ENCODE measurements at places on chromosomes 6 and 20.

DNA sequence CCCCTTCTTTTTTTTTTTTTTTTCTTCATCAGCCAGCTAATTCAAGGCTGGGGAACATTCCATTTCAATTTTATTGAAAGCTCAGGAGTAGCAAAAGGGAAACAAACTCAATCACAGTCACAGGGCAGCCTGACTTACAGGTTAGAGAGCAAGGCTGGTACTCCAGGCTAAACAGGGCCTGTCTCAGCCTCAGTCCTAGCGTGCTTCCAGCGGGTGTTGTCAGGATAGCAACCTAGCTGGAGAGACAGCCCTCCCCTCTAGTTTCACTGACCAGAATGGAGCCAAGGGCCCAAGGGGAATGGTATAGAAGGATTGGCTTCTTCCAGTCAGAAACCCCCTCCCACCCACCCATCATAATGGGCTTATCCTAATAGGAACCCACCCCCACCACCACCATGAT lies 132.9 kb downstream of the PXDC1 start:
- no peak for DNase-seq

DNA sequence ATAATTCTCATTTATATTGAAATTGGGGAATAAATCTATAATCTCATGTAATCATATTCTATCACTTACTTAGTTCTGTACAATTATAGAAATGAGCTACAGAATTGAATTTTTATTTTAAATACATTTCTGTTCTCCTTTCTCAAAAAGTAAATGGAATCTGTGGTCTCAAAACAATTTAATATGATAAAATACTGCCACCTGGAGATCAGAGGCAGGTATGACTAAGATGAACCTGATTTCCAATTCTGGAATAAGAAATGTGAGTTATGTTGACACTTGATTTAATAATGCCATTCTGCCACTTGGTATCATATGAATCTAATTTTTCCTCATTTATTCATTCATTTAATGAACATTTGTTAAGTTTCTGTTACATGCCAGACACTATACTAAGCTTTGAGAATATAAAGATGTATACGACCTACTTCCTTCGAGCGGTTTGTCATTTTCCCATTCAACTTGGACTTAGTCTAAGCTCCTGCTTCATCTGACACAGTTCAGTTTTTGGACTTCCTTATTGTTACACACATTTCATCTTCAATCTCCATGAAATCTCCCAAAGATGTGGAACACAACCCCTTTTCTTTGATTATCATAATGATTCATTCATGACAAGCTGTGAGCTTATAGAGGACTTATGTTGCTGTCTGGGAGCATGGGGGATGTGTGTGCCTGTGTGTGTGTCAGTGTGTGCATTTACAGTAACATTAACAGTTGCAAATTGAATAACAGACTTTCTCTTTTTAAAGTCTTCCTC lies 7.5 kb upstream of the CCDC28A start:
- no peak for DNase-seq

DNA sequence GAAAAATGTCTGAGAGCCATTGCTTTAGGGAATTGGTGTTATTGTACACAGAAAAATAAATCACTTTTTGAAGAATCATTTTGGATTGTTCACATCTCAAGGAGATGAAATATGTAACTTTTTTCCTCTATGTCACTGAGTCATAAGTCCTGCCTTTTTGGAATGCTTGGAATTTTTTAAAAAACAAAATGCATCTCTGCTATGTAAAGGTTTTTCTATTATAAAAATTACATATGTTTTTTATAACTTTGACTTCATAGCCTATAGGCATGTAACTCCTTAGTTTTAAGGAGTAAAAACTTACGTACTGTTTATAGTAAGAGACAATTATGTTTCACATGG lies 8.7 kb downstream of the RNF144B start:
- DNase-seq, result no peak

GRCh38 chr6:25930532-25931410 lies at the start of gene SLC17A2:
Gene SLC17A2, minus strand, starts transcription at chr6:25930691. Its CDS starts 4,895 bp downstream, at chr6:25925796.
- no peak for DNase-seq

DNA sequence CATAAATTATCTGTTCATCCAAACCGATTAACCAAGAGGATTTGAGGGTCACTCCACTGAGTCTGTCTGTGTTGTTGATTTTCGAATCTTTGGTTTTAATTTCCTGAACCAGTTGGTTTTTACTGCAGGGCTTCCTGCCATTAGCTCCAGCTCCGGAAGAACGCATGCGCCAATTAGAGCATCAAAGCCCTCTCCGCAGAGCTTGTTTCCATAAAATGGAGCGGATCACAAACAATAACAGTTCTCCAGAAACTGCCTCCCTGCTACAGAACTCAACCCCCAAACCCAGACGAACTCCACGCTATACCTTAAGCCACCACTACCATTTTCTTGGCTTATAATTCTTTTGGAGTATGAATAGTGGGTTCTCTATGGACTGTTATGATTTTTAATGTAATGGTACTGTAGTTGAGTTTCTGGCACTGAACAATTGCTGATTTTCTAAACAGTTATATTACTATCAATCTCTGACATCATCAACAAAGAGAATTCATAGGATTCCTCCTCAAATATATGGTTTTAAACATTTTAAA lies 13.8 kb downstream of the TFAP2A start:
- DNase-seq, result no peak

DNA sequence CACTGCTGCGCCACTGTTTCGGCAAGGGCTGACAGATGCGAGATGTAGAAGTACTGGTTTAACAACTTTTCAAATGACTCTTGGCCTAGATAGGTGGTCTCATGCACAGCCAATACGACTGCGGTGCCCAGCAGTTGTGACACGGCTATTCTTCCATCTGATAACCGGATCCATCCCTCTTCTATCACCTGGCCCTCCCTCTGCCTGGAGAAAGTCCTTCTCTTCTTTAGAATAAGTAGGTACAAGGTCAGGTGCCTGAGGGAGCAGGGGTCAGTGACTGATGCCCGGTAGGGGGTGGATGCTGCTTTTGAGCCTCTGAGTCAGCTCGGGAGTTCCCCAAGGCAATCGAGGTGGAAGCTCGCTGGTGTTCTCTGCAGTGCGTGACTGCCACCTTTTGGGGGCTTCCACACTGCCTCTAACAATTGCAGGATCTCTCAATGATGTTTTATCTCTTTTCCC lies 166.8 kb upstream of the GRIK2 start:
- no peak for DNase-seq

GRCh38 chr20:32560989-32561830 lies 23.9 kb downstream of the NOL4L start:
- DNase-seq, result no peak

DNA sequence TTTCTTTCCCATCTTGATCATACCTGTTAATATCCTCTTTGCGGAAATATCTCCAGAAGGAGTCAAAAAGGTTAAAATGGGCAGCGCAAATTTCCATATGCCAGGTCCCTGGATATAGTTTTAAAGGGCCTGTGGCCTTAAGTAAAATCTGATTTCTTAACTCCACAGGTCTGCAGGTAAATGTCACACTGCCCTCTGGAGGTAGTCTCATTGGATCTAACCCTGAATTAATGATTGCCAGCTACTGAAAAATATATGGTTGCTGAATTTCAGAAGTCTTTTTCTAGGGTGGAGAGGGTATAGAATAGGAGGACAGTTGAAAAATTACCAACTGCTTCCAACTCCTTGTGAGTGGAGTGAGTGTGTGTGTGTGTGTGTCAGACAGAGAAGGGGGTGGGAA lies 8.5 kb downstream of the MOXD1 start:
- no peak for DNase-seq

DNA sequence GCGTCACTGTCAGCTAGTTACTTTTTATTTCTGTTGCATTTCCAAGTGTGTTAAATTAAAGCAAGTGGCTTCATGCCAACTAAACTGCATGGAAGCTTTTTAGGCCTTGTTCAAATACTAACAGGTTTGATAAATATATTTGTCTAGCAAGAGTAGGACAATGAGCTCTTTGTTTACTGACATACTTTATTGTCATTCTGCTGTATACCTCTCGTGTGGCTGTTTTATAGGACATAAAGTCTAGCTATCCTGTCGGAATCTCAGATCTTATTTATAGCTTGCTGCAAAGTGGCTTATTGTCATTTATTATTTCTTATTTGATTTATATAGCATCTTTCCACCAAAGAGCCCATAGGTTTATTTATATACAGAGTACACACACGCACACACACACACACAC lies 711.1 kb downstream of the KIF16B start:
- DNase-seq, result no peak

- DNase-seq, result no peak
These were observed 313.4 kb upstream of the MOCS1 start for GRCh38 chr6:40247516-40248115.

GRCh38 chr6:90097356-90097755 lies 199.3 kb downstream of the BACH2 start:
- DNase-seq, result no peak

DNA sequence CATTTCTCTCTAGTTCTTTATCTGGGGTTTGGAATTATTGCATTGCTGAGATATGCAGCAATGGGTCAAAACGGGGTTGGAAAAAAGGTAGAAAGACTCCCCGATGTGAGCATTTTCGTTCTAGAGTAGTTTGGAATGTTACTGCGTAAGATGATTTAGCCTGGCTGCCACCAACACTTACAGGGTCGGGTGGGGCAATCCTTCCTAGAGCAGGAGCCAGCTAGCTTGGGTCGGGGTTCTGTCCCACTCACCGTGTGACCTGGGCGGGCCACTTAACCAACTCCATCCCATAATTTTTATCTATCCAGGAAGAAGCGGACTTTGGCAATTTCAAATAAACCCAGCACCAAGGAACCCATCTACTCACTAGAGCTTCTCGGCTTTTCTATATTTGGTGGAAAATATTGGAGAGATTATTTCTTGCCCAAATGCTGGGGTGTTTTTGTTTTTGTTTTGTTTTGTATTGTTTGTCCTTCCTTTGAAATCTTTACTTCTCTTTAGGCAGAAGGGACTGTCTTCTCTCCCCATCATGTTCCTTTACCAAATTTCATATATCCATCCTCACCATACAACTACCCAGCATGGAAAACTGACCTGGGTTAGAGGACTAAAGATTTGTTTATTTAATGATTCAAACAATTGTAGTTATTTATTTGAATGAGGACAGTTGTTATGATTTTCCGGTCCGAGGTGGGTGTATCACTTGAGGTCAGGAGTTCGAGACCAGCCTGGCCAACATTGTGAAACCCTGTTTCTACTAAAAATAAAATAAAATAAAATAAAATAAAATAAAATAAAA lies 72.4 kb downstream of the GPX5 start:
- no peak for DNase-seq

Measured in T follicular helper cell (primary cell).